Pons (tissue), 1 donor: ENCODE measurements at places on chromosomes 6 and 20.

GRCh38 chr6:137610702-137611101, 116.5 kb upstream of the OLIG3 start:
- DNase-seq = no peak

- no peak for DNase-seq
Measured at GRCh38 chr20:1964659-1965405, 29.0 kb downstream of the PDYN start.

DNA sequence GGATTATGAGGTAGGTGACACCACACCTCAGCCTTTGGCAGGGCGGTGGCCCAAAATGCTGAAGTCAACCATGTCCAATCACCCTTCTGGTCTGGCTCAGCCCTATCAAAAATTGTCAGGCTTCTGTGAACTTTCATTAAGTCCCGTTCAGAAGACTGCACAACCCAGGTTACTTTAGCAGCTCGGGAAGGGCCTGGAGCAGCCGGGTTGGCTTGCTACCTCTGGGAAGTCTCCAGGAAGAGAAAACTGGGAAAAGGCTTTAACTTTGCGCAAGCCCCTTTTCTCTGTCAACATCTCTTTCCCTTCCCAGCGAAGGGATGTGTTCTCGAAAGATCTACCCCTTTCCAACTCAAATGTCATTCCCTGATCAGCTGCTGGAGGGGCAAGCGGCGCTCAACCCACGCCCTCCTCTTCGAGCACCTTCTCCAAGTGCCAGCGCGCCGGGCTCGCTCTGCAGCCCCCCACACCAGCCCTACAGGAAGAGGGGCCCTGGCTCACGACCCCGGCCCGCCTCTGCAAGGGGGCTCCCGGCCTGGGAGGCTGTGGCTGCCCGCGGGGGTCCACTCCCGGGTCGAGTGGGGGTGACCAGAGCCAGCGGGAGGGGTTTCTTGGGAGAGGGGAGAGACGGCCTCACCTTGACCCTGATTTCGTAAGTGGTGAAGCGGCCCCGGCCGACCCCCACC, 573 bp downstream of the SNX3 start:
- peak; percentile 87 for DNase-seq

DNA sequence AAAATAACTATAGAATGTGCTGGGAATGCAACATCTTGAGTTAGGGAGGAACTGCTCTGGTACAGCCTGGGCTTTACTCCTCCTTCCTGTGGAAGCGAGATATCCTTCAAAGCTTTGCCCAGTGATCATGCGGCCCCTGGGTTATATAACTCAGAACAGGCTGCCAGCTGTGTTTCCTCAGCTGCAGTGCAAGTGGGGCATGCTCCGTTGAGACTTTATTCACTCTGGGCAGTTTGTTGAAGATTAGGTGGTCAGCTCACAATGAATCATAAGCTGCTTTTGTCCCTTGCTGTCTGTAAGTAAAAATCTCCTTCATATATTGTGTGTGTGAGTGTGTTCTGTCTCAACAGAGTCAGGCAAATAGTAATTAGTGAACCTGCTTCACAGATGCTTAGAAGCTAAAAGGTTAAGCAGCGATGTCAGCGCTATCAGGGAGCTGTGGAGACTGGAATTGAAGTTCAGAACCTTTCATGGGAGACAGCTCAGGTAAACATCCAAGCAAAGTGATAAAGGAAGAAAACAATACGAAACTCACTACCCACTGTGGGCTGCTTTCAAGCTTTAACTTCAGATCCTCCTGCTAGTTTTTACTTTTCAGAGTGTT, 688.4 kb downstream of the HTR1B start:
- DNase-seq = no peak

GRCh38 chr20:14518648-14519047, 181.2 kb upstream of the FLRT3 start:
- no peak for DNase-seq

- no peak for DNase-seq
Measured at GRCh38 chr6:129771678-129772077, 61.7 kb upstream of the ARHGAP18 start.

- DNase-seq = no peak
Measured at GRCh38 chr6:122770835-122771601, 8.5 kb upstream of the FABP7 start.

- DNase-seq = no peak
Measured at GRCh38 chr6:139711804-139712585, 337.5 kb upstream of the CITED2 start.

DNA sequence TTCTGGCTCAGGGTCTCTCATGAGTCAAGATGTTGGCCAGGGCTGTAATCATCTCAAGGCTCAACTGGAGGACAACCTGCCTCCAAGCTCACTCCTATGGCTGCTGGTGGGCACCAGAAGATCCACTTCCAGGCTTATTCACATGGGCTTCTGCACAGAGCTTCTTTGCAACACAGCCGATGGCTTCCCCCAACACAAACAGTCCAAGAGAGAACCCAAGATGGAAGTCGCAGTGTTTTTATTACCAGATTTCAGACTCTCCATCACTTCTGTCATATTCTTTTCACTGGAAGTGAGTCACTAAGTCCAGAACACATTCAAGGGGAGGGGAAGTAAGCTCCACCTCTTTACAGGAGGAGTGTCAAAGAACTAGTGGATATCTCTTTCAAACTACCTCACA, 75.5 kb downstream of the CD164 start:
- DNase-seq = no peak

DNA sequence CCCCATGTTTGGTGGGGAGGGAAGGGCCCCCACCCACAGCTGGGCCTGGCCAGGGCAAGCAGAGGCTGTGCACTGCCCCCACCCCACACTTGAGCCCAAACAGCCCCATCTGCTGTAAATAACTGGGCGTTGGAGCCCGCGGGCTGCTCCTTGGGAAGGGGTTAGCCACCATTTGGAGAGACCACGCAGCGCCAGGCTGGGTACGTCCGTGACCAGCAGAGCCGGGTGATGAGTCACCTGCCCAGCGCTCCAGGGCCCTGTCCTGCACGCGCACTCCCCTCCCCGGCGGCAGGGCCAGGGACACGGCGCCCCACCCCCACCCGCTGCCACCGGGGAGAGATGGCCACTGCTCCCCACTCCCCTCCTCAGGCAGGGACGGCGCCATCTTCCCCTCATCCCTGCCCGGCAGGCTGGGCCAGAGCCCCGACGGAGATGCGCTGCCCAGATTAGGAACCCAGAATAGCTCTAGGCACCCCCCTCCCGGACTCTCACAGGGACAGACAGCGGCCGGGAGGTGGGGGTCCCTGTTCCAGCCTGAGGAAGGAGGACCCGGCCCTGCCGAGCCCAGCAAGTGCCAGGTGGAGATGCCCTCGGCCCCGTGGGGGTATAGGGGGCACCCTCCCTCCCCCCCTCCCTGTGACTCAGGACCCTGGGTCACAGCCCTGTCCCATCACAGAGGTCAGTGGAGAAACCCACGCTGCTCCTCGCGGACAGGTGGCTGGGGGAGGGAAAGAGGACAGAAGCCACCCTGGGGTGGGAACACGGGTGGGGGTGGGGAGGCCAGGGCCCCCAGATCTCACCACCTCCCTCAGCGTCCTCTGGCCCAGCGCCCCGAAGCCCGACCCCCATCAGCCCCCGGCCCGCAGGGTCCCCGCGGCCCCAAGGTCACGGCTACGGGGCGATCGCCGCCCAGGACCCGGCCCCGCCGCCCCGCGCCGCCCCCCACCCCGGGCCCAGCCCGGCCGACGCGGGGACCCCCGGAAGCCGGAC, 642 bp downstream of the EEF1A2 start:
- no peak for DNase-seq

DNA sequence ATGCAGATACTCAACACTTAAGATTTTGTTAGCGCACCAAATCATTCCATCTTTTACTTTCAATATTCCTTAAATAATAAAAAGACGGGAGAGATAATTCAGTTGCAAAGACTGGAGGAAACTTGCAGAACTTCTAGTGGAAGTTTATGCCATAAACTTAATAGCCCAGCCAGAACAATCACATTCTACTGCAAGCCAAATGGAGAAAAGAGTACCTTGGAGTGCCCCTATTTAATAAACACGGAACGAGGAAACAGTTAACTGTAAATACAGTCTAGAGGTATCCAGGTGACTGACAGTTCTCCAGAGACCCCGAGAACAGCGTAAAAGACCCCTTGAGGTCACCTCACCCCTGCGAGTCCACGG, 635 bp downstream of the SLC35B3 start:
- DNase-seq = no peak

DNA sequence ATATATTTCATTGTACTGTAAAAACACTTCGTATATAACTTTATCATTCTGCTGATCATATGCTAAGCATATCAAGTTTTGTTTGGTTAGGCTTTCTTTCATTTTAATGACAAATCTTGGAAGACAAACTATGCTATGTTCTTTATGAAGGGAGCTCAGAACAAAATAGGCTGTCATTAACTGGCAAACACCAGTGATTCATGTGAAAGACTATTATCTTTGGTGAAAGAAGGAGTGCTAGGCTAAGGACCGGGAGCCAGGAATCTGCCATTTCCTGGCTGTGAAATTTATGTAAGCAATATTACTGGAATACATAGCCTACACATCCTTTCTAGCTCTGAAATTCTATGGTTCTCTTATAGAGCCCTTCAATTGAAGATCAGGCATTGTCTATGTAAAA, 136.2 kb upstream of the CCN2 start:
- DNase-seq = peak; percentile 19

DNA sequence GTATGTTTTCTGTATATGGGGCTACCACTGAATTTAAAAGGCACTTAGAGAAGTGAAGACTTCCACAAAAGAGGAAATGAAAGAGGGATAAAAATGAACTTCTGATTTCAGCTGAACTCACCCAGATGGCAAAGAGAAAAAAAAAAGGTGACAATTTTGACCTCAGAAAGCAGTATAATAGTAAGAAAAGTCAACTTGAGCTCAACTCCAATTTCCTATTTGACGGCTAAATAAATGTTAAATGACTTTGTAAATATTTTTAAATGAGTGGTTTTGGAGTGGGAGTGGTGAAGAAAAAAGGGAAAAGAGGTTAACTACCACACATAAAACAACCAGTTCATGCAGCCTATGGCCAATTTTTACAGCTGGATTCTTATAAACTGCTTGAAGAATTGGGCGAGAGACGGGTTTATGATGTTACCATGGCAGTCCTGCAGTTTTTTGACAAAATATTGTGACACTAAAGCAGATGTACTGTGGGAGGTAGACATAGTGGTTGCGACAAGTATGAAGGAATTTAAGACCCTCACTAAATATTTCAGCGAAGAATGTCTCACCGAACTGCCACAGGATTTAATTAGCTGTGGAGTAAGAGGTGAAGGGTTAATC, 49.8 kb upstream of the ADTRP start:
- DNase-seq = peak; percentile 35

- no peak for DNase-seq
Measured at GRCh38 chr6:6090861-6091607, 84.3 kb upstream of the NRN1 start.

GRCh38 chr6:40249935-40250334, 315.7 kb upstream of the MOCS1 start:
- no peak for DNase-seq

DNA sequence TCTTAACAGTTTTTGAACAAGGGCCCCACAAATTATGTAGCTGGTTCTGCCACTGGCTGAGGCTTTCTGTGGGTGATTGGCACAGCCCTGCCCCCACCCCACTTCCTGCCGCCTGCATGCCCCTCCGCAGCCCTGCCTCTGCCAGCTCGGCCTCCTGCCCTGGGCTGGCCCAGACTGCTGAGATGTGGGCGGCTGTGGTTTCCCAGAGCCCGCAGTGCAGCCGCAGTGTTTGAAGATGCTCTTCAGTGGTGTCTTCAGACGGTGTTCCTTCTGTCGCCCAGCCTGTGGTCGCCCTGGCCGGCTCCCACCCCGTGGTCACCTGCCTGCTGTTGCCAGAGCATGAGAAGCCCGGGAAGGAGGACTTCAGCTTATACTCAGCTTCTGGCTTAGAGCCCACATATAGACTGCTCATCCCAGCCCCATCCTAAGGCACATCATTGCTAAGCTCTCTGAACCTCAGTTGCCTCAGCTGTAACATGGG, 154.3 kb downstream of the VEGFA start:
- peak; percentile 10 for DNase-seq

DNA sequence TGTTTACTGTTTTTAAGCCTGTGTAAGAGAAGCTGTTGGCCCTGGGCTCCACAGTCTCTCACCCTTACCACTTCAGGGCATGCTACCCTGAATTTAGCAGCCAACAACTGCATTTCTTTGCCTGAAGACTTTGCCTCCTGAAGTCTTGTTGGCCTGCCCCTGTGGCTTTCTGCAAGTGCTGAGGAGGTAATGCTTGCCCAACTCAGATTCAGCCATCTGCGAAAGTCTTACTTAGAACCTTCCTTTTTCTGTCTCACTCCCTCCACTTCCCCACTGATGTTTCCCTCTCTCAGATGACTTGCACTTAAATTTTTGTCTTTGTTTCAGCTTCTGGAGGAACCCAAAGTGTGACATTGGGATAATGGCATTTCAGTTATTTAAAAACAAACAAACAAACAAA, 11.8 kb upstream of the IBTK start:
- DNase-seq = peak; percentile 37

DNA sequence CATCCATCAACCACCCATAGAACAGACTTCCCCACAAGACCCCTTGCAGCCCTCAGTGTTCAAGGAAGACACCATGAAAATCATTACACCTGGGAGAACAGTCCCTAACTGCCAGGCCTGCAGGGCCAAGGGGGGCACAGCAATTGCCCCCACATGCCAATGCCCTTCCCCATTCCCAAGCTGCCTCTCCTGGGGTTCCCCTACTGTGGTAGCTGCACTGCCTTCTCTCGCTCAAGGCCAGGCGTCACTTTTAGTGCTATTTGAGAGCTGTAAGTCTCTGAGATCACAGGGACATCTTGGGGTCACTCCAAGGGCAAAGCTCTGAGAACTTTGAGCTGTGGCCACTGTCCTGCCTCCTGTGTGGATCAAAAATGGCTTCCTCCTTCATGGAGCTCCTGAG, 6.0 kb upstream of the ACSS1 start:
- DNase-seq = no peak

GRCh38 chr6:35406711-35407485, 45.2 kb upstream of the FANCE start:
- DNase-seq = no peak

- no peak for DNase-seq
Measured at GRCh38 chr20:37345339-37346235, at the start of gene SRC. Gene SRC, plus strand, starts transcription at chr20:37346140. Its CDS starts 38,014 bp downstream, at chr20:37384154.

GRCh38 chr6:48475275-48475674, 364.3 kb upstream of the PTCHD4 start:
- DNase-seq = no peak

DNA sequence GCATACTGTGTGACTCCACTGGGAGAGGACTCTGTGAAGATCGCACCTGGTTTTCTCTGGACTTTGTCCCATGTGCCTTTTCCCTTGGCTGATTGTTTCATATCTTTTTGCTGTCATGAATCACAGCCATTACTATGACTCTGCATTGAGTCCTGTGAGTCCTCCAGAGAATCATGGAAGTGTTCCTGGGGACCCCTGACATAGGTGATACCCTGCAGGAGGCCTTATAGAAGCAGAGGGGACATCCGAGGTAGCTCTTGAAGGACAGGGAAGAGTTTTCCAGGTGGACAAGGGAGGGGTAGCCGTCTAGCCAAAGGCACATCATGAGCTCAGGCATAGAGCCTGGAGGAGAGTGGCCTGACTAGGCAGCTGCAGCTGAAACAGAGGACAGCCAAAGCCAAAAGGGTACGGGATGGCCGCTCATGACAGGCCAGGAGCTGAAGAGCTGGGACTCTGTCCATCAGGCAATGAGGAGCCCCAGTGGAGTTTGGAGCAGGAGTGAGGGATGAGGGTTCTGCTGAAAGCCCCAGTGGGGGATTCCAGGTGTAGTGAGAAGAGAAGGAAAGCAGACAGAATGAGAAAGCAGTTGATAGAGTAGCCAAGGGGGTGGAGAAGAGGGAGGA, 86.6 kb upstream of the TOX2 start:
- DNase-seq = no peak

GRCh38 chr6:152356662-152357061, 280.5 kb downstream of the SYNE1 start:
- DNase-seq = peak; percentile 62

GRCh38 chr20:1266167-1266973, at the start of gene SNPH:
Gene SNPH, plus strand, starts transcription at chr20:1266294. Its CDS starts 29,946 bp downstream, at chr20:1296240.
- DNase-seq = no peak
